ENCODE measurements at places on chromosomes 6 and 20.

- no peak for DNase-seq
These were observed 54.8 kb downstream of the SNX9 start for GRCh38 chr6:157877573-157878438.

- no peak for DNase-seq
These were observed 31.0 kb downstream of the KCNQ2 start for GRCh38 chr20:63441136-63442099.

GRCh38 chr20:56060486-56060885, 55.2 kb upstream of the CBLN4 start:
- no peak for DNase-seq

- no peak for DNase-seq
These were observed 249.7 kb downstream of the NKAIN2 start for GRCh38 chr6:124053315-124053714.

DNA sequence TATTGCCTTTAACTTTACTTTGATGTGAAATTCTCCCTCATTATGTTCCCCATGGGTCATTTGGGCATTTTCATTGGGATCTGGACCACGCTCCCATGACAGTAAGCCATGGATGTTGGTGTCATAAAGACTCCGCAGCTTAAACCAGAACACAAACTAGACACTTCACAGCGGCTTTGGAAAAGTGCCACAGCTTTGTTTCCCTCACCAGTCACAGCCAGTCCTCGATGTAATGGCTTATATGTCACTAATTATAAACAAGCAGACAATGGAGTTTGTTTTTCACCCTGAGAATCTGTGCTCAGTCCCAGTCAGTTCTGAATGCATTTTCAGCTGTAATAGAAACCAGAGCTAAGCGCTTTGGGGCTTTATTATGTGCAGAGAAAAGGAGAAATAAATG, 23.2 kb upstream of the DAAM2 start:
- DNase-seq = no peak

DNA sequence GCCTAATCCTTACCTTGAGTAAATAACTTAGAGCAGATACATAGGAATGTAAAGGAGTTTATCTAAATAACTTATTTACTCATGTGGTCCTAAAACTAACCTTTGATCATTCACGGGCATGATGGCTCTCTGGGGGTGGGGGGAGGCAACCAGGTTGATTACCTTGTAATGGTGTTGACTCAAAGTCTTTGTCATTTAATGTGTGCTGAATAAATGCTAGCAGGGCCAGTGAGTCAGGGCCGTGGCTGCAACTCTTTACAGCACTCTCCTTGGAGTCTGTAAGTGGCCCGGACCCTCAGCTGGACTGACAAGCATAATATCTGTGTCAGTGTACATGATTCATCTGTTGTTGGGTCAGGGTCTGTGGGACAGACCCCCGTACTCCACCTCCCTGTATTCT, 203.0 kb downstream of the EPM2A start:
- DNase-seq = no peak

- DNase-seq = no peak
These were observed 23.4 kb downstream of the PACSIN1 start for GRCh38 chr6:34489207-34489805.

DNA sequence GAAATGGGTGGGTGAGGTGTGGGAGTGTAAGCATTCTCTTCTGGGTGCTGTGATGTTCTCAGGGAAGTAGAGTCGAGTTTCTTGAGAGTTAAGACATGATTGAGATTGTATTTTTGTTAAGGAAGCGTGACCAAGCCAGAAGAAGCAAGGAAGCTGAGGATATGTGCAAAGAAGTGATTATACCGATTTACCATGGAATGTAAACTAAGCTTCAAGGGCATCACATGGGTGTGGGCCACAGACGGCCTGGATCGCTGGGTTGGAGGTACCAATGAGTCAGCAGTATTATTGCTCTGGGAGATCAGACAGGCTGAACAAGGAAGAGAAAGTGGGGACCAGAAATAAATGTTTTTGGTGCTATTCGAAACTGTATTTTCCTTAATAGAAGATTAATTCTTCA, 184.1 kb upstream of the GMDS start:
- no peak for DNase-seq
